ENCODE measurements at places on chromosomes 12 and 14.

- DNase-seq: no peak
These were observed 6.2 kb upstream of the RNASE10 start for GRCh38 chr14:20499108-20499507.

GRCh38 chr12:50047693-50048250, 9.6 kb upstream of the ASIC1 start:
- no peak for DNase-seq

GRCh38 chr14:24207104-24207551, 1.6 kb downstream of the TSSK4 start:
- no peak for DNase-seq

GRCh38 chr14:39232554-39233415, 930 bp upstream of the MIA2 start:
- DNase-seq: no peak

GRCh38 chr12:55637467-55637866, 775 bp downstream of the OR10P1 start:
- DNase-seq: no peak

GRCh38 chr14:103995876-103996275, 53.5 kb upstream of the RD3L start:
- DNase-seq: no peak

DNA sequence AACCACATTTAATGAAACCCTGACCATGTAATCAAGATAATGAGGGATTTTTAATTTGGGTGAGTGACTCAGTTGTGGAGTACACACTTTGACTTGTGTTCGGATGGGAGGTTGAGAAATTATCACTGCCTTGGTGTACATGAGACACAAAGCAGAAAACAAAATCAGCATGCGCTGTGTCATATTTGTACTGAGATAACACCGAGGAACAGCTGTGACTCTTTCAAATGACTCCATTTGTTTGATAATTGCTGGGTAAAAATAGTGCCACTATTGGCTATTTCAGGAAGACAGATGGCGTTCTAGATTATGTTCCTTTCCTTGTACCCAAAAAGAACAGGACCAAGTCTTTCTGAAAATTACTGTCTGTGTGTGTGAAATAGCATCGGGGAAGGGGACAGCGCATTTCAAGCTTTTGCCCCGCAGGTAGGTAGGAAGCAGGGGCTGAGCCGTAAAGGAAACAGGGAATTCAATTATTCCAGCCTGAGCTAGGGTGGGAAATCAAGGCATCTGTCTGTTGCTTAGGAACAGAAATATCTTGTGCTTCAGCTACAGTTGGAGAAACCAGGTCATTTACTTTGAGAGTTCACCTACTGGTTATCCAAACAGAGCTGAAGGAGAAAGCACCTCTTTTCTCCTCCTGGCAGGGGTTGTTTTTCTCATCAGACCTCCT, 114.3 kb downstream of the SNAPC1 start:
- DNase-seq: no peak

DNA sequence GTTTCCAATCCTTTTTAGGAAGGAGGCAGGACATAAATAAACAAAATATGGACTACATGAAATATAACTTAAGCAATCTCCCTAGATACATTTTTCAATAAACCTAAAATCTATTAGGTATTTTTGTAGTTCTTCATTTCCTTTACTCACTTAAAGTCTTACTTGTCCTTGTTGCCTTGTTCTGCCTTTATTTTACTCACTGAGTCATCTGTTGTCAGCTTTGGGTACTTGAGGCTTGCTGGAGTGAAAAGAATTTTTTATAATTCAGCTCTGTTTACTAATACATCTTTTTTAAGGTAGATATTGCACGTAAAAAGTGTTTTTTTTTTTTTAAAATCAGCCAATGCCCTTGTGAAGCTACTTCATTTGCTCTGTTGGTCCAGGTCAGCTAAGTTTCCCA, 216.2 kb downstream of the PELI2 start:
- DNase-seq: no peak

DNA sequence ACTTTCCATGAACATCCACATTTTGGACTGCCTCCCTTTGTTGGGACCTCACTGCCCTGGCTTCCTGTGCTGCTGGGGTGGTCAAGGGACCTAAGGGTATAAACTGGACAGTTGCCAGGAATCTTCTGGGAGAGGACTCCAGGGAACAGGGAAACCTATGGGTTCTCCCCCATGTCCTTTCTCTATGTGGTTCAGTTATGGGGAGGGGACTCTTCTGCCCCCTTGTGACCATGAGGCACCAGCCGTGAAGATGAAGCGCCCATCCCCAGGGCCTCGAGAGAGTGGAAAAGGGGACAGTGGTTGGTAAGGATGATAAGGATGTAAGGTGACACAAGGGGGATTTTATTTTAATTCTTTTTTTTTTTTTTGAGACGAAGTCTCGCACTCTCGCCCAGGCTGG, 177.0 kb upstream of the TMEM132C start:
- DNase-seq: no peak

GRCh38 chr12:5333096-5333495, 98.8 kb upstream of the NTF3 start:
- peak; percentile 46 for DNase-seq

Measured in NCI-H82 (cell line).